A549 (cell line): ENCODE measurements at places on chromosomes 6 and 20. TPM values are rescaled to one million over a fixed set of nuclear protein-coding genes. Genes with fewer than 3 reads are reported as not detected.

The GJA1 gene
- polyA plus RNA-seq: 76.7 to 88.9 TPM (median 87.4 TPM) in 3 replicates

The FRK gene
- 1.7 to 2.2 TPM (median 2.1 TPM) in 3 replicates for polyA plus RNA-seq

GRCh38 chr6:53115741-53116140, 32.9 kb downstream of the GCM1 start:
- DNase-seq: no peak

GRCh38 chr6:33202799-33203198, 1.7 kb upstream of the HSD17B8 start:
- DNase-seq: no peak

- DNase-seq: no peak
Measured at GRCh38 chr20:49901588-49901987, 13.7 kb downstream of the SPATA2 start.

- DNase-seq: no peak
Measured at GRCh38 chr6:37435816-37436215, 2.8 kb downstream of the CMTR1 start.

DNA sequence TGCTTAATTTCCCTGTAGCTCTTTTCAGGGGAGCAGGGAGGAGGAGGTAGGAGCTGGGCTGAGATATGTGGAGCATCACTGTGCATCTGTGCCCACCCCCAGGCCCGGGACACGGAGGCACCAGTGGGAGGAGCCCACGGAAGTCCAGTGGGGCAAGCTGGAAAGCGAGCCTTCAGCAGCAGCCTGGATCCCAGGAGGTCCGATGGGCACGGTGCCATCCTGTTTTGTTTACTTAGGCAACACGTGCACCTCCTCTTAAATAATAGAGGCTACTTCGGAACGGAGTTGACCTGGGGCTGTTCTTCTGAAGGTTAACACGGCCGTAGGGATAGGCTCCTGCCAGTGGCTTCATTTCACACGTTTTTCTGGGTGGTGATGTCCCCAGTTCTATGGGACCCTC, 51.6 kb downstream of the CDH4 start:
- no peak for DNase-seq

- DNase-seq: no peak
Measured at GRCh38 chr6:55320696-55321086, 6.6 kb upstream of the GFRAL start.

DNA sequence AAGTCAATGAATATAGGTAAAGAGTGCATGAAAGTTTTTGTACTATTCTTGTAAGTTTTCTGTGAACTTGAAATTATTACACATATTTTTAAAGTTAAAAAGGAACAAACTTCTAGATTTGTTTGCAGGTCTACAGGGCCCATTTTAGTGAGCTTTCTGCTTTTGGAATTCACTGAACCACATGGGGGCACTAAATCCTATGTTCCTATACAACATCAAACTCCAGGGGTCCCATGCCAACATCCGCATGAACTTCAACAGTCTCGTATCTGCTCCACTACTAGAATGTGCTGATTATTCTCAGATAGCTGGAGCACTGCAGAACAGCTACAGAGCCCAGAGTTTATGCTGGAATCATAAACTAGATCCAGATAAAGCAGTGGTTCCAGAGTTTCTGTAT, 347.9 kb upstream of the SPTLC3 start:
- no peak for DNase-seq
